ENCODE measurements at places on chromosomes 13 and 19. TPM values are rescaled to one million over a fixed set of nuclear protein-coding genes. Genes with fewer than 3 reads are reported as not detected.

The IL4I1 gene
- 0.13 TPM for total RNA-seq

The EEF2 gene
- total RNA-seq: 1,272 TPM

- DNase-seq: no peak
These were observed 15.4 kb downstream of the SHANK1 start for GRCh38 chr19:50703915-50704796.

- no peak for DNase-seq
These were observed 82.1 kb downstream of the ZAR1L start for GRCh38 chr13:32233062-32233461.

- DNase-seq: no peak
These were observed 5.3 kb upstream of the GPR183 start for GRCh38 chr13:99312493-99312883.

GRCh38 chr13:31105020-31105795 is 56.5 kb downstream of the HSPH1 start:
- DNase-seq: no peak

DNA sequence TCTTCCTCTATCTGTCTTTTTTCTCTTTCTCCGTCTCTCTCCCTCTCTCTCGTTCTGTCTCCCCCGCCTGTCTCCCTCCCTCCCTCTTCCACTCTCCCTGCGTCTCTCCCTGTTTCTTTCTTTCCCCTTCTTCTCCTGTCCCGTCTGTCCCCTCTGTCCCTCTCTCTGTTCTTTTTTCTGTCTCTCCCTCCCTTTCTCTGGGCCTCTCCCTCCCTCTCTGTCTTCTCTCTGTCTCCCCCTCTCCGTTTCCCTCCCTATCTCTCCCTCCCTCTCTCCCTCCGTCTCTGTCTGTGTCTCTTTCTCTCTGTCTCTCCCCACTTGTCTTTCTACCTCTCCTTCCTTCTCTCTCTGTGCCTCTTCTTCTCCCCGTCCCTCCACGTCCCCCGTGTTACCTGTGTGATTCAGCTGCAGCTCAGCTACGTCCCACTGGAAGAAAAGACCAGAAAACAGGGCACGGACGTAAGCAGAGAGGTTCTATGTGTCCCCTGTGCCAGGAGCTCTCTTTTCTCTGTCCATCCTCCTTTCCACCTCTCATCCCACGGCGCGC is 1.2 kb downstream of the CD70 start:
- DNase-seq: no peak

All from left lobe of liver (tissue), 2 donors.